WERI-Rb-1 (cell line): ENCODE measurements at places on chromosomes 4 and X.
A peak's percentile ranks its signal among the peaks of the same experiment; 100 is the strongest.

DNA sequence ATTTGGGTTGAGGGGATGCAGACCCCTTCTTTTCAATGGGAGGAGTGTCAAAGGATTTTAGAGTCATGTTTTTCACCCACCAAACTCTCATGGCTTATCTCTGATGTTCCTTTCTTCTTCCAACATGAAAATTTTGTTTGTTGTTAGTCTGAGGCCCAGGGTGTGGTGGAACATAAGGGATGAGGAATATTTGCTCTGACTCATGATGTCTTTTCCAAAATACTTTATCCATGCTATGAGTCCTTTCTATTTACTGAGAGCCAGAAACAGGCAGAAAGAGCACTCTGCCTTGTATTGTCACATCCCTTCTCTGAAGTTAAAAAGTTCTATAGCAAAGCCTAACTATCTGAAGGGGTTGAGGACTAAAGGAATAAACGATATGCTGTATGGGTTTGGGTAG is 61.6 kb upstream of the GYPA start:
- DNase-seq, result no peak

GRCh38 chr4:186137196-186137794 is 32.8 kb downstream of the FAM149A start:
- DNase-seq, result no peak

DNA sequence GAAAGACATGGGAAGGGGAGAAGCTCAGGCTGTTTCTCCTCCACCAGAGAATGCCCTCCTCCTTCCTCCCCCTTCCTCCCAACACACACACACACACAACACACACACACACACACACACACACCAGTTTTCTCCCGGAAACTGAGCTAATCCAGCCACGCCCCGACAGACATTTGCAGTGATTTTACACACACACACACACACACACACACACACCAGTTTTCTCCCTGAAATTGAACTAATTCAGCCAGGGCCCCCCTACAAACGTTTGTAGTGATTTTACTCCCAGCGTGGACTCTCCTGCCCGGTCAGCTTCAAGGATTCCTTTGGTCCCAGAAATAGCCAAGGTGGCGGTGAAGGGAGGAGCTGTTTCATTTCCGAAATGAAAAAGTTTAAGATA is 32.9 kb upstream of the STX18 start:
- DNase-seq, result peak; percentile 46

GRCh38 chr4:24800325-24800895 is 5.0 kb downstream of the SOD3 start:
- no peak for DNase-seq

- no peak for DNase-seq
Measured at GRCh38 chrX:20567108-20567507, 300.4 kb upstream of the RPS6KA3 start.

GRCh38 chr4:8308856-8309771 is 39.6 kb downstream of the HTRA3 start:
- DNase-seq, result no peak

- DNase-seq, result peak; percentile 59
Measured at GRCh38 chrX:12950851-12951594, 23.9 kb upstream of the TMSB4X start.

GRCh38 chrX:40170830-40171512 is 73.2 kb upstream of the BCOR start:
- peak; percentile 86 for DNase-seq

GRCh38 chr4:136012220-136012619 is 1520.1 kb downstream of the PCDH18 start:
- no peak for DNase-seq

GRCh38 chr4:153089742-153090141 is 114.5 kb upstream of the TRIM2 start:
- DNase-seq, result no peak

GRCh38 chr4:109820563-109820962 is 5.0 kb downstream of the GAR1 start:
- DNase-seq, result no peak

DNA sequence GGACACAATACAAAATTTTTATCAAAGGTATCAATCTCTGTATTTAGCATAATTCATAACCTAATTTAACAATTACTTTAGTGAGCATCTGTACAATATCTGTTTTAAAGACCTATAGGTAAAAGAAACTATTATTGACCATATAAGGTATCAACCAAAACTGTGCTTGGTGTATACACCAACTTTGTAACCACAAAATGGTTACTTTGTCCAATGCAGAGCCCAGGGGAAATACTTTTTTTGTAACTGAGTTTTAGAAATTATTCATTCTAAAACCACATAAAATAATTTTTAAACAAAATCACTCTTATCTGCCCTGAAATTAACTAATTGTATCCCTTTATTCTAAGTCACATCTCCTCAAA is 5.0 kb downstream of the CXXC4 start:
- DNase-seq, result no peak

DNA sequence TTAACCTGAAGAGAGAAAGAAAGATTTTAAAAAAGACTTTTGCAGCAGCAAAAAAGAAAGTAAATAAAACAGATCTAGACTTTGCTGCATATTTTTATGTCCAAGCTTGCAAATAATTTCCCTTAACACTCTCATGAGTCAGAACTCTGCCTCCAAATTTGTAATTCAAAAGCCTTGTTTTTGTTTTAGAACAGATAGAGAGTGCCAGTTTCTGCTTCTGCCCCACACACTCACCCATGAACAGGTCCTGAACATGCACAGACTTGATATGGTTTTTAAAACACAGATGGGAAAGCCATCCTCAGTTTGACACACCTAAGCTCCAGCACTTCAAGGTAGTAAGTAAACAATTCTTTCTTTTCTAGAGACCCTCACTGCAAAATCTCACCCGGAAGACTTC is 39.7 kb upstream of the VCX3B start:
- DNase-seq, result no peak

GRCh38 chr4:71186566-71187403 is 152.0 kb upstream of the SLC4A4 start:
- peak; percentile 47 for DNase-seq

- DNase-seq, result no peak
Measured at GRCh38 chr4:78624048-78624447, 72.5 kb downstream of the ANXA3 start.
